ENCODE measurements at places on chromosomes 16 and 17.

DNA sequence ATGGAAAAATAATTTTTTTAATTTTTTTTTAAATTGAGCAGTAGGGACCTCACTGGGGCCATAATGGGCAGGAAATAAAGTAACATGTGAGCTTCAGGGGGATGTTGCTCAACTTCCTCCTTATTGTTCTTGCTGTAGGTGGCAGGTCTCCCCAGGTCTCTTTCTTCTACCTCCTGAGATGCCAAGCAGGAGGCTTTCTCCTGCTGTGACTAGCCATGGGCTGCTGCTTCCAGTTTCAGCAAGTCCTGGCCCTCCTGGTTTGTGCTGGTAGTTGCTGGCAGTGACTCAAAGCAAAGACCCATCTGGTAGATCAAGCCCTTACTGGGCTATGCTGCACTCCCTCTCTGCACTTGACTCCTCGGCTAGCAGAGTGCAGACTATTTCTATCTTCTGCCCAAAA, 2.3 kb downstream of the DPEP2NB start:
- no peak for DNase-seq

GRCh38 chr16:90044111-90044551, 24.9 kb upstream of the DBNDD1 start:
- no peak for DNase-seq

DNA sequence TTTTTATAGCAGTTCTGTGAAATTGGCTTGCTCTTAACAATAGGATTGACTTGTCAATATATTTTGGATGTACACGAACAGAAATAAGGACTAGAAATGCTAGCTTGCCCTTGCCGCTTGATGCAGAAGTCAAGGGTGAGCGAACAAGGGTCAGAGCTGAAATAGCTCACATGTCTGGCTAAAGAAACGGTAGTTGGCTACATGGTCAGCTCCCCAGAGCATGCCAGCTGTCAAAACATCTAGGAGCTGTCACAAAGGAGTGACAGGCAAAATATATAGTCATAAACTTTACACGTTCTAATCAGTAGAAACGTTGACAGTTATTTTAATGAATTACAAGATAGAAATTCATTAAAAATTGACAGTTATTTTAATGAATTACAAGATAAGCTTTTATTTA, 2.9 kb upstream of the MEIOB start:
- DNase-seq = no peak

DNA sequence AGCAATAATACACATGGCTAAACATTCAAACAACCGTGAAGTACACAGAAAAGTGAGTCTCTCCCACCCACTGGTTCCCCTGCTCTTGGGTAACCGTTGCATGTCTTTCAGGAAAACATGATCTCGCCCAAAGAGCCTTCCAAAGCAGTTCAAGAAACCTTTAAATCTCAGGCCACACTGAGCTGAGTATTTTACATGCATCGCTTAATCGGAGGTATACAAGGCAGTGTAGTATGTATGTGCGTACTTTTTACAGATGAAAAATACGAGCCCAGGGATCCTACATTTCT, 741 bp upstream of the DEXI start:
- DNase-seq = no peak

DNA sequence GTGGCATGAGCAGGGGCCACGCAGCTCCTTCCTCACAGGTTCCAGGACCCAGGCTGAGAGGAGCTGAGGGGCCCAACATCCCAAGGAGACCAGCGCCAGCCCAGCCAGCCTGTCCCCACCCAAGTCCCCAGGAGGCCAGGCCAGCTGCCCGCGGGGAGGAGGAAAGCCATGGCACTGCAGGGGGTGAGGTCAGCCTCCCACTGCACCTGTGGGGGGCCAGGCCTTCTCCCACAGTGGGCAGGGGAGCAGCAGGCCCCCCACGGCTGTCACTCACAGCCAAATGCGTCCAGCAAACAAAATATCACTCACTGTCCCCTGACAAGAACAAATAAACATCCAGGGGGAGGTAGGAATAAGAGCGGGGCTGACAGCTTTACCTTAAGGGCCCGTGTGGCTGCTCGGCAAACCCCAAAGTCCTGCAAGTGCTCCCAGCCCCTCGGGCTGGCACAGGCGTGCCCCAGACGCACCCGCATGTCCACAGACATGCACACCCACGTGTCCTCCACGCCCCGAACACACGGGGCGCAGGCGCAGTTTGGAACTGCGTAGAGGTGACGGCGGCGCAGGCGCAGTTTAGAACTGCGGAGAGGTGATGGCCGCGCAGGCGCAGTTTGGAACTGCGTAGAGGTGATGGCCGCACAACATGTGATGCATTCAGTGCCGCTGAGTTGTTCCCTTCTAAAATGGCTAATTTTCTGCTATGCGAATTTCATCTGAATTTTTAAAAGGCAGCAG, 291.1 kb downstream of the FOXL1 start:
- DNase-seq = no peak

GRCh38 chr16:78399384-78399783, 299.9 kb downstream of the WWOX start:
- DNase-seq = no peak

DNA sequence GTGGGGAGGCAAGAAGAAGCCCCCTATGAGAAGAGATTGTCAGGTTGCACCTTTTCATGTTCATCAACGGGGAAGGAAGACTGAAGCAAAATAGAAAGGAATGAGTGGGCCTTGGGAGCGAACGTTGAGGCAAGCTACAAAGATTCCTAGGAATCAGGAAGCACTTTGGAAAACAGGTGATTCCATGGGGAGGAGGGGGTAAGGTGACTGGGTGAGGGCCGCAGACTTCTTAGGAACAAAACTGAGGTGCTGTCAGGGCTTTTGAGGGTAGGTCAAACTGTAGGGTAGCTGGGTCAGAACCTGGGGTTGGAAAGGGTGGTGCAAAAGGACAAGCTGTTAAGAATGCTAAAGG, 528 bp downstream of the ITFG1 start:
- DNase-seq = no peak
